Activated CD4-positive, alpha-beta memory T cell treated with anti-CD3 and anti-CD28 coated beads for 36 hours (primary cell): ENCODE measurements at places on chromosomes 2 and 18.

- no peak for DNase-seq
Observed at GRCh38 chr2:86075886-86076285, 29.8 kb downstream of the POLR1A start.

GRCh38 chr2:217926801-217927200 lies 76.0 kb downstream of the TNS1 start:
- no peak for DNase-seq

DNA sequence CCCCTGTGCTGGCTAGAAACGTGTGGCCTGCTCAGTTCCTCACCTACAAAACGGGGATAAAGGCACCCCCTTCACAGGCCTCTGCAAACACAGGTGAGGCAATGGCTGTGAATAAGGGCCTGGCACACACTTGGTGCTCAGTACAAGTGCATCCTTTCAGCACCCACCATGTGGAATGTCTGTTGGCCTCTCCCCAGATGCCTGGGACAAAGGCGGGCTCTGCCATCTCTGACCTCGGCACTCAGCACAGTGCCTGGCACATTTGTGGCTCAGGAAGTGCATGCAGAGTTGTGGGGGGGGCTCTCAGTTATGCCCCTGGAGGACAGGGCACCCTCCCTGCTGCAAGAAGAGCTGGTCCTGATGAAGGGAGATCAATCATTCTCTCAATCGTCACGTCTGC lies 224.6 kb upstream of the RAB6C start:
- DNase-seq: no peak

GRCh38 chr2:236661762-236662110 lies 92.1 kb downstream of the ACKR3 start:
- DNase-seq: no peak

DNA sequence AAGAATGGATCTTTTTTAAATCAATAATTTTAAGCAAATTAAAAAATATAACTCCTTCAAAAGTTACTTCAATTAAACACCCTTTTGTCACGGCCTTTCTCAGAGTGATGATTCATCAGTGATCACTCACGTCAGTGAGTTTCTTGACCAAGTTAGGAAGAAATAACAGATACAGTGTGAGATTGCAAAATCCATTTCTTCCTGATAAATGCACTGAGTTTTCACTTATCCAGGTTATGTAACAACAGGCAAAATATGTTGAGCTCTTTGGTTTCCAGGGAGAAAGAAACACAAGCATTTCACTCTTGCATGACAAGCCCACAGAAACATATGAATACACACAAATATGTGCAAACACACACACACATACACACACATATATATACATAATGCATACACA lies 195.9 kb upstream of the CYRIA start:
- no peak for DNase-seq

DNA sequence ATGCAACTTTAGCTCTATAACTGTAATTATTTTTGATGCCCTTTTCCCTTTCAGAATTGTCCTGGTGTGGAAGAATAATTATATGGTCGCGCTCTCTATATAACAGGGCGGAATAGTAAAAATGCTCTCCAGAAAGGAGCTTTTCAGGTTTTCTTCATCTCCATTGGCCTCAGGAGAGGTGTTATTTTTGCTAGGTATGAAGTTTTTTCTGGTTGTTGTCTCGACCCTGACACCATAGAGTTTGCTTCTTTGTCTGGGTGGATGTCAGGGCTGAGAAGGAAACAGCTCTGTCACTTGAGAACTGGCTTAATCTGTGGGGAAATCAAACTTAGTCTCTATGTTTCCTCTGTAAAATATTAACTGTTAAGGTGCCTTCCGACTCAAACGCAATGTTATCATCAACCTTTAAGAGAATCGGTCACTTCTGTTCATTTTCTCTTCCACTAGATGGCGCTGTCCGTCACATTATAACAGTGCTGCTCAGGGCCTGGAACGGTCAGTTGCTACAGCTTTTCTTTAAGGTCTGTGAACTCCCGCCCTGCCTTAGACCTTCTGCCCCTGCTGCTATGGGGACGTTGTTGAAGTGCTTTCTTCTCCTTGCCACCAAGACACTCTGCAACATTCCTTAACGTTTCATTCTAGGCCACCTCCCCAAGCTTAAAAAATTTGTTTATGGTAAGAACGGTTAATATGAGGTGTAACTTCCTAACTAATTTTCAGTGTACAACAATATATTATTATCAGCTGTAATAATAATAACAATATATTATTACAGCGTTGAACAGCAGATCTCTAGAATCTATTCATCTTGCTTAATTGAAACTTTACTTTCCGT lies 23.8 kb upstream of the SERPINB12 start:
- peak; percentile 62 for DNase-seq

DNA sequence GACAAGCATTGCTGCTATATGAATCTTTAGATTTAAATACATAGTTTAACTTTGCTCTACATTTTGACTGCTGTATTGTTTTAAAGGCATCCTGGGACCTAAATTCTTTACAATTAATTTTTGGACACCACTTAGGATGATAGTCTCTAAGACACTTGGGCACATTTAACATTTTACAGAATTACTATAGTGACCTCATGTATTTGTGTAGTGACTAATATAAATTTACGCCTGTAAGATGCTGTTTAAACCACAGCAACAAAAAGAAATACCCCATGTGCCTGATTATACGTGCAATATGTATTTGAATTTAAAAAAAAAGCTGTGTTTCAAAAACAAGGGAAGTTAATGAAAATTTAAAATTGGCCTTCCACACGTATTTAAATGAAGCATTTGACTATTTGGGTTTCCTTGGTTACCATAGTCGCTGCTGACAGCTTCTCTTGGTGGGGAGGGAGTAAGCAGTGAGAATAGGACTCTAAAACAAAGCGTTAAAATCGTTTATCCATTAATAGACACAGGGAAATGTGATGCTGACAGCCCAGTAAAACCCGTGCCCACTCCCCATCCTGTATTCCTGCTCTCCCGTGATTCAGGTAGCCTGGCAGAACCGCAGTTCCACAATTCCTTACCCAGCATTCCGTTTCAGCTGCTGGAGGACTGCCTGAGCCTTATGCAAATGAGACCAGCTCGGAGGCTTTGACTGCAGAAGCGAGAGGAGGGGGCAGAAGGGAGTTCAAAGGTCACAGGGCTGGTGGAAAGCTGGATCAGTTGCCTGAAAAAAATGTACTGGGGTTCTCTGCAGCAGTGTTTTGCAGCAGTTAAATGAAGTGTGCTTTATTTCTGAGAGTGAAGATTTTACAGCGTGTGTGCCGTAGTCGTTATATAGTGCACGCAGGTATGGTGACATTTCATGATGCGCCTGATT lies 104.3 kb downstream of the CSRNP3 start:
- DNase-seq: no peak

GRCh38 chr18:69935319-69936190 lies 12.1 kb downstream of the CD226 start:
- peak; percentile 94 for DNase-seq

GRCh38 chr2:218992703-218993344 lies 398 bp downstream of the CRYBA2 start:
- no peak for DNase-seq

GRCh38 chr2:179263015-179263414 lies 1.6 kb downstream of the SESTD1 start:
- DNase-seq: no peak
